Naive thymus-derived CD4-positive, alpha-beta T cell (primary cell): ENCODE measurements at places on chromosomes 16 and 17.

DNA sequence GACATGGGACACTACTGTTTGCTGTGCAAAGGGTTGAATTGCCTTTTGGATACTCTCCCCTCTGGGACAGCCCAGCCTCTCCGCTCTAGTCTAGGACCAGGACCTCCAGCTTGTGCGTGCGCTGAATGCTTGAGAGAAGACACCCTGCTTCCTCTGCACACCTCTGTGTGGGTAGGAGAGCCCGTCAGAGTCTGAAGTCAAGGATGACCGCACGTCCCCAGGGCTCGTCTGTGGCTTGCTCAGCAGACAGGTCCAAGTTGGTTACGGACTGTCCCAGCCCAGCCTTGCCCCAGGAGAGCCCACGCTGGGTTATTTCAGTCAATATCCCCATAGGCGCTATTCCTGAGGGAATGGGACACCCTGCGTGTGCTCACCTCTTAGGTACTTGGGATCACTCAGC, 3.7 kb downstream of the C16orf89 start:
- no peak for DNase-seq

- DNase-seq = no peak
Observed at GRCh38 chr16:66273644-66274334, 92.7 kb upstream of the CDH5 start.

GRCh38 chr17:55272711-55273578, 8.2 kb downstream of the HLF start:
- DNase-seq = no peak

- no peak for DNase-seq
Observed at GRCh38 chr17:21029036-21029435, 13.8 kb downstream of the USP22 start.

DNA sequence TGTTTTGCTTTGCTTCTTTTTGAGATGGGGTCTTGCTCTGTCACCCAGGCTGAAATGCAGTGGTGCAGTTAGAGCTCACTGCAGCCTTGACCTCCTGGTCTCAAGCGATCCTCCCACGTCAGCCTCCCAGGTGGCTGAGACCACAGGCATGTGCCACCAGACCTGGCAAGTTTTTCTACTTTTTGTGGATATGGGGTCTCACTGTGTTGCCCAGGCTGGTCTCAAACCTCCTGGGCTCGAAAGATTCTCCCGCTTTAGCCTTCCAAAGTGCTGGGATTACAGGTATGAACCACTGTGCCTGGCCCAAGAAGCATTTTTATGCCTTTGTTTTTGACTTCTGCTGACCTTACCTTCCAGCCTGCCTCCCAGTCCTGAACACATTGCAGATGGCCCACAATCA, 10.1 kb downstream of the DNAAF1 start:
- DNase-seq = no peak

- DNase-seq = no peak
Observed at GRCh38 chr17:74481621-74482020, 15.2 kb downstream of the CD300A start.

GRCh38 chr17:64091116-64091515, 38.8 kb downstream of the ERN1 start:
- no peak for DNase-seq

- no peak for DNase-seq
Observed at GRCh38 chr17:45430006-45430737, 2.5 kb downstream of the ARHGAP27 start.

- peak; percentile 27 for DNase-seq
Observed at GRCh38 chr17:67221062-67221998, 23.7 kb downstream of the HELZ start.

DNA sequence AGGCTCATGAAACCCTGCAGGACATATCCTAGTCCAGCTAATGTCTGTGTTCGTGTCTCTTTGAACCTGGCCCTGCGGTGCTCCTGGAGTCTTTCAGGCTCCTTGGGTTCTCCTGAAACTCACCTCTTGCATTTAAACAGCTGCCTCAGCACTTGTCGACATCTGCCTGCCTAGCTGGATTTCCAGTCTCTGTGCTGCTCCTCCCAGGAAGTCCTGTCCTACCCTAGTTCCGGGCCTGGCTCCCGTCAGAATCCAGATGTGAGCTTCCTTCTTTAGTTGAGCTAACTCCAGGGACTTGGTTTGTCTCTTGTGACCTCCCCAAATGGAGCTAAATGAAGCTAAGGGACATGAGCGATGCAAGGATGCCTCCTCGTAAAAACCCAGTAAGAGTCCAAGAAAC, 155.2 kb upstream of the PIRT start:
- no peak for DNase-seq

DNA sequence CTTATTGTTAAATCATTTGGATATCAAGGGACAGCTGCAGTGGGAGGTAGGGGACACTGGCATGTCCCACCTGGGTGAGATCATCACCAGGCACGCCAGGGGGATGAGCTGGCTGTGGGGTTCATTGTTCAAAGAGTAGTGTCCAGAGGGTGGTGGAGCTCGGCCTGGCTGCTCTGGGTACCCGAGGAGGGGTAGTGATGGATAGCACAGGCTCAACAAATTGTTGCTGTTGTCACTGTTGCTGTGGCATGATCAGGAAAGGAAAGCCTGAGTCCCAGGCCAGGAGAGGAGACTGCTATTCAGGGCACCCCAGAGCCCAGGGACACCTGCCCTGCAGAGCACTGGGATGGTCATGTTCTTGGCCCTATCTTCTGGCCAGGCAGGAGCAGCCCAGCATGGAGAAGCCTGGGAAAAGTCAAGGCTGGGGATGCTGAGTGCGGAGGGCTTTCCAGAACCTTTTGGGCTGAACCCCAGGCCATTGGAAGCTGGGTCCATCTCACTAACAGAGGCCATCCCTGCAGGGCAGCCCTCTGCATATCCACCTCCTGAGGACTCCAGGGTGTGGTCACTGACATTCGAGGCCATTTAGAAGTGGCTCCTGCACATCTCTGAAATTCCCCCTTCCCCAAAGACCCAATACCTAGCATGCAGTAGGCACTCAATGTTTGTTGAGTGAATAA, 12.1 kb downstream of the BEAN1 start:
- no peak for DNase-seq

GRCh38 chr16:82829301-82829700, 202.5 kb downstream of the CDH13 start:
- no peak for DNase-seq

DNA sequence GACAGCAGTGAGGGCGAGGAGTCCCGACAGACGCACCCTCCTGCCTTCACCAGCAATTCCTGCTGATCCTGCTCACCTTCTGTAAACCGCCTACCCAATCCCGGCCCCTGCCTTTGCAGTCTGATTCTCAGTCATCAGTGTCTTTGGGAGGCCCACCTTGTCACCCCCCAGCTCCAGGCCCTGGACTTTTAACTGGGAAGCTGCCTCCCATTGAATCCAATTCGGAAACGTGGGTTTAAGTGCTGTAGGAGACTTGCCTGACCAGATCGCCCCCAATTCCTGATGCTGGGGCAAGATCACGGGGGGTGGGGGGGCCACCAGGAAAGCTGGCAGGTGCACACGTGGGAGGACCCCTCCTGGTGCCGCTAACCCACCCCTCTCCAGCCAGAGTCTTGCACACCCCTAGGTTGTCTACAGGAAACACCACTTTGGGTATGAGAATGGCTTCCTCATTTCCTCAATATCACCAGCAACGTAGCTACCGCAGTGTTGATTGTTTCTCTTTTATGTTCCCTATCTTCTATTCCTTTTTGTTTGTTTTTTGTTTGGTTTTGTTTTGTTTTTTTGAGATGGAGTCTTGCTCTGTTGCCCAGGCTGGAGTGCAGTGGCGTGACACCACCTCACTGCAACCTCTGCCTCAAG, 46.6 kb upstream of the CMIP start:
- DNase-seq = no peak

DNA sequence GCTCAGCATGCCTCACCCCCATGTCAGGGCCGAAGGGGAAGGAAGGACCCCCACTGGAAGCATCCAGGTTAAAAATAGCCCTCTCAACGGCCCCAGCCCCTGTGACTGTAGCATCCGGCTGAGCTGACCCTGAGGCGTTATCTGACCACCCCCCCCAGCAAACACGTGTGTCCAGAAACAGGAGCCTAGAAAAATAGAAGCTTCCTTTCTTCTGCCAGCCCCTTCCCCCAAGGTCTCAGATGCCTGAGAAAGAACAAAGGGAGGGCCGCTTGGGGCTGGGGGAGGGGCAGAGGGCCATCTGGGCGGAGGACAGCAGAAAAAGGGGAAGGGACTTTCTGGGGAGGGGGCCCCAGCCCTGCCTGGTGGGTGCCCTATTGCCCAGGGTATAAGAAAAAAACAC, 55.8 kb downstream of the ACTG1 start:
- DNase-seq = no peak

- no peak for DNase-seq
Observed at GRCh38 chr17:9672691-9673090, 27.4 kb downstream of the USP43 start.

- DNase-seq = no peak
Observed at GRCh38 chr16:10613785-10614485, 33.5 kb upstream of the EMP2 start.

DNA sequence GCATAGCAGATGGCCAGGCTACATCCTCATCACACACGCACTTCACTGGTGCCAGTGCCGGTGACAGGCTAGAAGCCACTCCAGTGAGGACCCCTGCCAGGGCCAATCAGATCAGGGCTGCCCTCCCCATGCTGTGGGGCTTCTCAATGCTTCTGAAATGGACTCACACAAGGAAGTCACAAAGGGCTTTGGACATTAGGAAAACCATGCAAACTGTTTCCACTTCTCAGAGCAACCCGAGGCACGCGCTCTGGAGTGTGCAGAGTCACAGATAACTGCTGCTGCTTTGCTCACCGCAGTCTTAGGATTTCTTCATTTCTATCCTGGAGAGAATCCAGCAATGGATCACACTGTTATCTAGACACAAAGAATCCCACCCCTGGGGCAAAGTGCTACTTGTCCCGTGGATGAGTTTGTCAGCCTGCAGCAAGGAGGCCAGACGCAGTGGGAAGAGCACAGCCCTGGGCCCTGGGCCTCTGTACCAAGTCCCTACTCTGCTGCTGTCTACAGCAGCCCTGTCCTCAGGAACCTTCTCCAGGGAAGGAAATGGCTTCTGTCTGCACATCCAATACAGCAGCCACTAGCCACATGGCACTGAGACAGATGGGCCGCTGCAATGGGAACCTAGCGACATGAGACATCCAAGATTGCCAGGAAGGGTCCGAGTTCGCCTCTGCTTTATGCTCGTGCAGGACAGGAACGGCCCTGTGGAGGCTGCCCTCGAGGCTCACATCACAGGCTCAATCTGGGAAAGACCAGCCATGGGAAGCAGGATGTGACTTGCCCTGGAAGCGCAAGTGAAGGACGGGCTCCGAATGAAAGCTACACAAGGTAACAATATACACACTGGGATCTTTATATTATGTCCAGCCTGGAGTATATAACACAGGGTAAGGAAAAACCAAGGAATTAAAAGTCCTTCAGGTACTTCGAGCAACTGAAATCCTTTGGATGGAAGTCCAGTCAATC, 169.3 kb downstream of the ZFHX3 start:
- DNase-seq = no peak

DNA sequence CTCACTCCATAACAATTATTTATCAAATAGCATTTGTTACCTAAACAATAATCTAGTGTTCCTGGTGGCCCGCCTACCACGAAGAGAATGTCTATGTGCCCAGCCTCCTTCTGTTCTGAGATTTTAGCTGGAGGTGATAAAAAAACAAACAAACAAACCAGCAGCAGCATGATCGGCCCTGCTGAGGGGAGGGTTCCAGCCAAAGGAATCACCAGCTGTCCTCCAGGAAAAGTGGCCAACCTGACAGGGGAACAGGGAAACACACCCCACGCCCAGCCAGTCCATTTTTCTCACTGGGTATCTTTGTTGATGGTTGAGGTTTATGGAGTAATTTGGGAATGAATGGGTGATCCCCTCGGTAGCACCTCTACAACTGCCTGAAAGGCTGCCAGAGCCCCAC, 203.0 kb upstream of the DYNLRB2 start:
- DNase-seq = no peak

GRCh38 chr16:81523387-81524115, 78.9 kb downstream of the CMIP start:
- DNase-seq = no peak

- DNase-seq = no peak
Observed at GRCh38 chr16:73315645-73316044, 267.7 kb upstream of the ZFHX3 start.

GRCh38 chr17:58381124-58382035, 29.4 kb upstream of the SUPT4H1 start:
- DNase-seq = no peak

DNA sequence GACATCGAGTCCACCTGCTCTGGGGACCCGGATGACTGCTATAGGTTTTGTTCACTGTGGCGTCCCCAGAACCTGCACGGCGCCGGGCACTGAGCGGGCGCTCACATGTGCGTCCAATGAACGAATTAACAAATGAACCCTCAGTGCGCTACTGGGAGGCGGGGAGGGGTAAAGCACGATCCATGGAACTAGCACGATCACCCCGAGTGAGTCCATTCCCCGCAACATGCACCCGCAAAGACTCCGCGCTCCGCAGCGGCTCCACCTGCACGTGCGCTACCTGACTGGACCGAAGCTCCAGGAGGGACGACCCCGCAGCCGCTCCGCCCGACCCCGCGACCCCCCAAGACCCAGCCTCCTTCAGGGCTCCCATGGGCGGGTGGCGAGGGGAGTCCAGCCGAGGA, 491 bp downstream of the TRAP1 start:
- no peak for DNase-seq

DNA sequence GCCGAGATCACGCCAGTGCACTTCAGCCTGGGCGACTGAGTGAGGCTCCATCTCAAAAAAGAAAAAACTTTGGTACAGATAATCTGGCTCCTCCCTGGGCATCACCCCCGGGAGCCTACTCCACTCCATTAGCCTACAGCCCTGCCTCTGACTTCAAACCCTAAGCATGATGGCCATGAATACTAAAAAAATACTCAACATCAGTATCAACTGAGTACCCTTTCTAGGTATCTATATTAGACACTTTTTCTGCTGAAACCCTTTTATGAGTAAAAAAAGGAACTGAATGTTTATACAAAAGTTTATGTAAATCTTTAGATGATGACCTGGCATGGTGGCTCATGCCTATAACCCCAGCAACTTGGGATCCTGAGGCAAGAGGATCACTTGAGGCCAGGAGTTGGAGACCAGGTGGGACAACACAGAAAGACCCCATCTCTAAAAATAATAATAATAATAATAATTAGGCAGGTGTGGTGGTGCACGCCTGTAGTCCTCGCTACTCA, 6.9 kb downstream of the RDM1 start:
- DNase-seq = no peak

DNA sequence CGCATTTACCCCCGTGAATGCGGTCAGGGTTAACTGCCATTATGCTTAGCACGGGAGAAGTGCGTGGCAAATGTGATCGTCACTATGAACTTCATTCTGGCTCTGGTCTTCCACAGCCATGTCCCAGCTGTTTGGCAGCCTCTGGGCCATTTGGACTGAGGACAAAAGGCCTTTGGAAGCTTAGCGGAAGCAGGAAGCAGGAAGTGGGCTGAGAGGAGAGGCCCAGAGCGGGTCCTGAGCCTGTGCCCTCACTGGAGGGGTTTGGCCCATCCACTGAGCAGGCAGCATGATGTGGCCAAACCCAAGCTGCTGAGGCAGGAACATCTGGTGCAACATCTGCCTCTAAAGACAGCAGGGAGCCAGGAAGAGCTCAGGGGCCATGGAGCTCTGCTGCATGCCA, 345.9 kb downstream of the C16orf95 start:
- DNase-seq = no peak
